Activated gamma-delta T cell treated with Interleukin-2 at 50 U/mL for 16 hours (primary cell): ENCODE measurements at places on chromosomes 6 and 20.

- DNase-seq, result no peak
Measured at GRCh38 chr6:113888493-113888892, 31.3 kb downstream of the MARCKS start.

- no peak for DNase-seq
Measured at GRCh38 chr6:73143551-73143950, 81.7 kb downstream of the KHDC1L start.

GRCh38 chr6:21844120-21844917 lies 250.8 kb downstream of the SOX4 start:
- DNase-seq, result no peak

DNA sequence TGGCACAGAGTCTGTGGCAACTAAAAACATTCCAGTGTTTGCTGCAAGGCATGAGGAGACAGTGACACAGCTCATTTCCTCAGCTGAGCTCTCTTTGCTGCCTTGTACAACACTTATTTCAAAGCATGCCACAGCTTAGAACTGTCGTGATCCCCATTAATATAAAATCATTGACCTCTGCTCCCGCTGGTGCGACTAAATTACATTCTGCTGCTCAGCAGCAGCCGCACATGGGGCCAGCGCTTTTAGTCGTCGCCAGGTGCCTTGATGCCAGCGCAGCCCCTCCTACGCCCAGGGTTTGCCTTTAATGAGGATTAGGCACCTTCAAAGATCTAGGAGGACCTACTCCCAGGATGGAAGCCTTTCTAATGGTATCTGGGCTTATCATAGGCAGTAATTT lies 717.9 kb upstream of the POU3F2 start:
- DNase-seq, result no peak

- DNase-seq, result no peak
Measured at GRCh38 chr20:13121840-13122515, 99.1 kb upstream of the ISM1 start.
